ENCODE measurements at places on chromosomes 6 and 20.

GRCh38 chr6:89454300-89454699 lies 21.3 kb downstream of the ANKRD6 start:
- DNase-seq, result no peak

DNA sequence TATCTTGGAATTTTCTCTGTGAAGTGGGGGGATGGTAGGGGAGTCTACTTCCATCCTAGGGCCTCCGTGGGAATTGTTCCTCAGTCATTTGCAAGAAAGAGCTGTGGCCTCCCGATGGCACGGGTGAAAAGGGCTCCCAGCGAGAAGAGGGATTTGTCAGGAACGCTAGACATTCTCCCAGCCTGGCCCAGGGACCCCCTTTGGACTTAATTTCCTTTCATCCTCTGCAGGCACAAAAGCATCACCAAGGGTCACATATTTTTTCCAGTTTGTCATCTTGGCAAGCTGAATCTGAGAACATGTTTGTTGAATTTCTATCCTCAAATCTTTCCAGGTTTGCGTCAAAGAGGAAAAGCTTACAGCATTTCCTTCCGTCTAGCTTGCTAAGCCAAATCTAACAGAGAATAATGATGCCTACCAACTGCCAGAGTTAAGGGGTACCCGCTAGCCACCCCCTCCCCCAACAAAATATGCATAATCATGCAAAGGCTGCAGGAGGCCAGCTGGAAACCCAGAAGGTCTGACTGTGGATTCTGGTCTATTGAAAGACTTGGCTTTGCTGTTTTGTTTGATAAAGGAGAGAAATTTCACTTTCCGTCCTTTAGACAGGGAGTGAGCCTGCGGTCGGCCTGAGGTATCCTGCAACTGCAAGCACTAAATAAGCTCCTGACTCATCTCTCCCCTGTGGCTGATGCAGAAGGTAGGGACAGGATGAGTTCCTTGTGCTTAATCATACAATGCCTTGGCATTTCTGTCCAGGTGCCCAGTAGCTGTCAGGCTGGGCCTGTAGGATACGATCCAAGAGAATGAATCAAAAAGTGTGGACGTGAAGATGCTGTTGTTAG lies 23.1 kb downstream of the PSMG4 start:
- no peak for DNase-seq

DNA sequence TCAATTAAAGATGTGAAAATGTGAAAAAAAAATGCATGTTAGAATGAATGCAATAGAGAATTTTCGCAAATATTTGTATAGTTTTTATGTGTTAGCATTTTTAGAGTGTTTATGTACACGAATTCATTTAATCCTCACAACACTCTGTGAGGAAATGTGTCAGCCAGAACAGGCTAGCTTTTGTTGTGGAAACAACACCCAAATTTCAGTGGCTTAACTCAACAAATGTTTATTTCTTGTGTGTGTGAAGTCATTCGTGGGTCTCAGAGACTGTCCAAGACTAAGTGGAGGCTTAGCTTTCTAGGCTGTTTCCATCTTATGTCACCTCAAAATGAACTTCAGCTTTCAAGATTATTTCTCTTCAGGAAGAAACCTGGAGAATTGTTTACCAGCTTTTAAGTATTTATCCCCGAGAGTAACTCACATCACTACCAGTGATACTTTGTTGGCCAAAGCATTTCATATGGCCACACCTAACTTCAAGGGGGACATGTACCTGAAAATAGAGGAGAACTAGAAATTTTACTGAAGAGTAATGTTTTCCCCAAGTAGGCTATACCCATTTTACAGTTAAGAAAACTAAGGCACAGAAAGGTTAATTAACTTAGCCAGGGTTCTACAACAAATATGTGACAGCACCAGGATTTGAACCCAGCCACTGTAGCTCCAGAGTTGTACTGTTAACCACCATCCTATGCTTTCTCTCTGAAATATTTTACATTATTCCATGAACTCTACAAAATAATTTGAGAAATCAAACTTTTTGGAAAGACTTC lies 306.1 kb downstream of the QKI start:
- no peak for DNase-seq

DNA sequence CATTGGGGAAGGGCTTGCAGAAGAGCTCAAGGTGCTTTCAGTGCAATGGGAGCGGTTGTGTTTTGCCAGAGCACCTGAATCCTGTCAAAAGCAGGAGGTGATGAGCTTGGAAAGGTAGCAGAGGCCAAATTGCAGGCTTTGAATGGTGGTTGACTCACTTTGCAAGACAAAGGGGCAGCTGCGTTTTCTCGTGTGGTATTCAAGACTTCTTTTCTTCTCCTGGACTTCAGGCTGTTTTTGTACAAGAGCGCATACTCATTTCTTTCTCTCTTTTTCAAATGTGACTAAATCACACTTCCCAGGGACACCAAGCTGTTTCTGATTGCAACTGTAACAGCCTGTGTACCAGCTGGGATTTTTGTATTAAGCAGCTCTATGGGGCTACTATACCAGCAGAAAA lies 32.3 kb downstream of the GHRH start:
- DNase-seq, result no peak

GRCh38 chr6:74805916-74806696 lies 399.7 kb downstream of the COL12A1 start:
- no peak for DNase-seq

- no peak for DNase-seq
Measured at GRCh38 chr6:145714731-145715130, 20.6 kb downstream of the EPM2A start.

DNA sequence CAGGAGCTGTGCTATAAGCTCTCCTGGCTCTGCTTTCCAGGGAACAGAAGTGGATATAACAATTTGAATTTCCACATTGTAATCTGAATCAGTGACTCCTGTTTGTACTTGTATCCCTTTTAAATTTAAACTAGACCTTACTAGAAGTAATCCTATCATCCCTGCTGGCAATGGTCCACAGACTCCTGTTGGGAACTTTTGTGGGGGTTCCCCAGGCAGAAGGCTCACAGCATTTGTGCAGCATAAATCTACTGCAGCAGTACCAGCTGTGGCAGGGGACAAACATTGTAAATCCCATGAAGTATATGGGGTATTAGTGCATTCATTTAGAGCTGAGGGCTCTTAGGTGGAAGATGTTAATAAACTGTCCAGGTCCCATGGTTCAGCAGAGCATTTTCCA lies 12.0 kb upstream of the PDCD2 start:
- DNase-seq, result no peak

GRCh38 chr6:444653-445275 lies 53.2 kb downstream of the IRF4 start:
- DNase-seq, result no peak

DNA sequence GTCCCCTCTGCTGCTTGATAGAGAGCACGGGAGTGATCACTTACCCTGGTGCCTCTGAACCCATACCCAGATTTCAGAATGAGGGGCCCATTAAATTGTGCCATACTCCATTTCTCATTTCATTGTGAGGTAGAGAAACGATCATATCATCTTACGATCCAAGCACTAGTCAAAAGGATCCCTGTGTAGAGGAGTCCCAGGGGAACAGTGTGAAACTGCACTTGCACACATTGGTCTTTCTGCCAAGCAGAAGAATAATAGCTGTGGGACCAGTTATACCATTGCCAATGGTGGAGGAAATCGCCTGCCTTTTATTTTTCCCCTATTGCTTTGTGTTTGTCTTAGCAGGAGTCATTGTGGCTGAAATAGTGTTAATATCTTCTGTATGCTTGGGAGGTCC lies 161.9 kb downstream of the FARS2 start:
- DNase-seq, result no peak

DNA sequence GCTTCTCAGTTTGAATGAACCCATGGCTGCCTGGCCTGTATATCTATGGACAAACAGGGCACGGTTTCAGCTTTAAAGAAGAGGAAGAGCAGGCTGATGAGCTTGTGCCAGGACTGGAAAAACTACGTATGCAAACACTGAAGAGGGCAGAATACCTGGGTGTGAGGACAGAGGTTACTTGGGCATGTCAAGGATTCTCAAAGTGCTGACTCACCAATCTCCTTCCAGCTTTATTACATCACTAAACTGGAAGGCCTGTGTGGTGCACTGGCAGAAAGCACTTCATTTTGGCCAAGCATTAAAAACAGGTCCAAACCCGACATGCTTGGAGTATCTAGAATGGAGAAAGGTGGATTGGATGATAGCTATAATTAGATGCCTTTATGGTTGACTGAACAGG lies 95.2 kb downstream of the GMPR start:
- DNase-seq, result no peak

DNA sequence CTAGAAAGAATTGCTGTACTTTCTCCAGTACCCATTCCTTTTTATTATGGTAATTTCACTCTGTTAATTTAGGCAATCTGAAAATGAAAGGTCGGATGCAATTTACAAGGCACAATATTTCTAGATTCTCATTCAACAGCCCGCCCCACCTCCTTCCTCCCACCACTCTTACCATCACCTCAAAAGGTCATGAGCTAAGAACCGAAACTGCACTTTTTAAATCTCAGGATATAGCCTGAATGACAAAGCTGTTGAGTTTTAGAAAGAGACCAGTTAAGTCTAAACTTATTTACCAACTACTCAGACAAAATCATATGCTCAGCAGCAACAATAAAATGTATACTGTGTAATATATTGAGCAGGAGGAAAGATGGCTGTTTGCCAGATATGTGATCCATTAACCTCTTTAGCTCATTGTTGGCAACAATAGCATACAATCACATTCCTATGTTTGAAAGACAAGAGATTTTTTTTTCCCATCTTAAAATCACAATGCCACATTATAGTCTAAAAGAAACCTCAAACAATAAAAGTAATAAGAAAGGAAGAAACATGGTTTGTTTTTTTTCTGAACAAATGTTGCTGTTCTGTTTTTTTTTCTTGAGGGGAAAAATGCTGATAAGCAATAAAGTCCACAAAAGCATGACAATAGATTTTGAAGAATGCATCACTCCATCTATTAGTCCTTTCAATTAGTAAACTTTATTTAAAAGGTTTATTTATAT lies 1.6 kb upstream of the HS3ST5 start:
- DNase-seq, result no peak

GRCh38 chr6:7805850-7806214 lies 79.9 kb downstream of the BMP6 start:
- DNase-seq, result no peak

- no peak for DNase-seq
Measured at GRCh38 chr20:6123649-6124014, 802 bp upstream of the FERMT1 start.

DNA sequence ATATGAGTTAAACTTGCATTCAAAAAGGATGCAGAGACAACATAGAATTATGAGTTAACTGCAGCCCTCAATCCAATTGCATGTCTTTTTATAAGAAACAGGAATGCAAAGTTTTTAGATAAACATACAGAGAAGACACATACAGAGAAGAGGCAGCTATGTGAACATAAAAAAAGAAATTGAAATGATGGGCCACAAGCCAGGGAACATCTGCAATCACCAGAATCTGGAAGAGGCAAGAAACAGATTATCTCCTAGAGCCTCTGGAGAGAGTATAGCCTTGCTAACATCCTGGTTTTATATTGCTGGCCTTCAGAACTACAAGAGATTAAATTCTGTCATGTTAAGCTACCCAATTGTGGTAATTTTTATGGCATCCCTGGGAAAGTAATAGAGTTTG lies 257.2 kb upstream of the EYS start:
- no peak for DNase-seq

GRCh38 chr6:139540894-139541293 lies 166.4 kb upstream of the CITED2 start:
- no peak for DNase-seq

GRCh38 chr20:36298061-36298460 lies 8.1 kb upstream of the DLGAP4 start:
- no peak for DNase-seq

DNA sequence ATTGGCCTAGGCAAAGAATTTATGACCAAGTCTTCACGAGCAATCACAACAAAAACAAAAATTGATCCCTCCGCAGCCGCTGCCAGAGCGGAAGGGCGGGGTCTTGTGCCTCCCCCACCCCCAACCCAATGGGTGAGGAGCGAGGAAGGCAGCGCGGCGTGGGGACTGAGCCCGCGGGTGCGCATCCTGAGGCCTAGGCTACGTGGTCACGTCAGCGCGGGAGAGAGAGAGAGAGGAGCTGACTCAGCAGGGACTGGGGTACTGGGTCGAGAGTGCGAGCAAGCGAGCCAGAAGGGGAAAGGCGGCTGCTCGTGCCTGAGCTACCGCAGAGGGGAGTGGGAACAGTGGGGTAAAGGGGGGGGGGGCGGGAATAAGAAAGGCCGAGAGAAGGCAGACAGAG lies 90.1 kb upstream of the FERMT1 start:
- no peak for DNase-seq

DNA sequence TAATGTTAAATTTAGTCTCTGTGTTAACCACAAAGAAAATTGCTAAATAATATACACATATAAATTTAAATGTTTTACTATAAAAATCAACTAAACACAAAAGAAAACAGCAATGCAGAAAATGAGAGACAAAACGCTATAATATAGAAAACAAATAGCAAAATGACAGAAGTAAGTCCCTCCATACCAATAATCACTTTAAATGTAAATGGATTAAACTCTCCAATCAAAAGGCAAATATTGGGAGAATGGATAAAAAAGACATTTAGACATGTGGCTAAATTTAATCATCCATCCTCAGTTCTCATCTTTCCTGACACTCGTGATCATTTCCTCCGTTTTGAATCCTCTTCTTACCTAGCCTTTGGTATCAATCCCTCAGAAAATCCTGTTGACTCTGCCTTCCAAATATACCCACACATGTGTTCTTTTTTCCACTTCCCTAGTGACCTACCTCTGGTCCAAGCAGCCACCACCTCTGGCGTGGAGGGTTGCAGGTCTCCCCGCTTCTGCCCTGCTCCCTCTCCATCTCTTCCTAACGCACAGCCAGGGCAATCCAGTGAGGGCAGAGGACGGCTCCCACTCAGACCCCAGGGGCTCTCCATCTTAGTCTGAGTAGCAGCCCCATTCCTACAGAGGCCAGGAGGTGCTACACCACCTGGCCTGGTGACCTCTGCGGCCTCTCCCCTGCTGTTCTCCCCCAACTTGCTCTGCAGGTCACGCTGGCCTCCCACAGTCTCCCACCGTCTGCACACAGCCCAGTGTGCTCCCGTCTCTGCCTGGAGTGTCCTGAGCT lies 149.2 kb downstream of the RNASET2 start:
- DNase-seq, result no peak

DNA sequence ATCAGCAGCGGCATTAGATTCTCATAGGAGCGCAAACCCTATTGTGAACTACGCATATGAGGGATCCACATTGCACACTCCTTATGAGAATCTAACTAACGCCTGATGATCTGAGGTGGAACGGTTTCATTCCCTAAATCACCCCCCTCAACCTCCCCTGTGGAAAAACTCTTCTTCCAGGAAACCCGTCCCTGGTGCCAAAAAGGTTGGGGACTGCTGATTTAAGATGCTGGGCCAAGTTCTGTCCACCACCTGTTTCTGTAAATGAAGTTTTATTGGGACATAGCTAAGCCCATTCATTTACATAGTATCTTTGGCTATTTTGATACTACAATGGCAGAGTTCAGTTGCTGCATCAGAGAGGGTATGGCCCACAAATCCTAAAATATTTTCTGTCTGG lies 268.2 kb upstream of the PRDM1 start:
- no peak for DNase-seq

All from suppressor macrophage (primary cell).